T-helper 2 cell treated with Interferon-gamma antibody and Interleukin-4, amounts not matched to agents 5 μg/mL and 100 μg/mL, for 36 hours (primary cell): ENCODE measurements at places on chromosomes 6 and 20.

DNA sequence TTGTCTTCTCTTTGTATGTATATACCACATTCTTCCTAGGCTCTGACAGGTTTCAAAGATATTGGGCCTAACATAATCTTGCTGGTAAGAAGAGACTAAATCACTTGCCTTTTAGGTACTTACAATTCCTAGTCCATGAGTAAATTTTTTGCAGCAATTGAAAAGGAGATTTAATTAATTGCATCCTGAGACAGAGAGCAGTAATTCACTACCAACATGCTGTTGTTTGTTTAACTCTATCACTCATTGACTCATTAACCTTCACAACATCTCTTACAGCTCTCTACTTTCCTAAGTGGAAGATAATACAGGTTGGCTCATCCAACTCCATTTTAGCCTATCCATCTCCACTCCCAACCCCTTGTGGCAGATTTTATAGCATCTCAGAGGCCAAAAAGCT is 280.4 kb downstream of the ALDH8A1 start:
- no peaks in the 10 kb centered on the region for H3K27me3 ChIP-seq
- no peaks in the 10 kb centered on the region for H3K36me3 ChIP-seq
- no peak overlapping the region for H3K4me3 ChIP-seq
- H3K4me1 ChIP-seq: peaks cover 2% of the 10 kb centered on the region
- no peak for DNase-seq

- peaks cover 4% of the 10 kb centered on the region for H3K4me1 ChIP-seq
- no peak overlapping the region for H3K27ac ChIP-seq
- H3K4me3 ChIP-seq: no peak overlapping the region
- H3K36me3 ChIP-seq: no peaks in the 10 kb centered on the region
- DNase-seq: no peak
- H3K27me3 ChIP-seq: peaks cover 4% of the 10 kb centered on the region
Measured at GRCh38 chr20:10390709-10391108, 43.3 kb downstream of the MKKS start.

DNA sequence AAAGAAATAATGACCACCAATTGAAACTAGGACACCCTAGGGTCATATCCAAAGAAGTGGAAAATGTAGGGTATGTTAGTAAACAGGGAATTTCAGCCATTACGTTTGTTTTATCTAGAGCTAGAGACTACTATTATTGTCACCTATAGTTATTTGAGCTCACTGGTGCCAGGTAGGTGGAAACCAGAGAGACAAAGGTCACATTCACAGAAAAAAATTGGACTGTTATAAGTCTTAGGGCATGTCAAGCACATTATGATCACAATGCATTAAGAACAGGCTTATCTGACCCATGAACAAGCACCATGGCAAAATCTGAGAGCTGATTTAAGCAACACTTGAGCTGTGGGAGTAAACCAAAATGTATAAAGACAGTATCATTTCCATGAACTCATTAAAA is 530.1 kb upstream of the CITED2 start:
- no peak overlapping the region for H3K4me3 ChIP-seq
- no peaks in the 10 kb centered on the region for H3K4me1 ChIP-seq
- H3K36me3 ChIP-seq: no peaks in the 10 kb centered on the region
- no peak overlapping the region for H3K27ac ChIP-seq
- no peaks in the 10 kb centered on the region for H3K27me3 ChIP-seq

DNA sequence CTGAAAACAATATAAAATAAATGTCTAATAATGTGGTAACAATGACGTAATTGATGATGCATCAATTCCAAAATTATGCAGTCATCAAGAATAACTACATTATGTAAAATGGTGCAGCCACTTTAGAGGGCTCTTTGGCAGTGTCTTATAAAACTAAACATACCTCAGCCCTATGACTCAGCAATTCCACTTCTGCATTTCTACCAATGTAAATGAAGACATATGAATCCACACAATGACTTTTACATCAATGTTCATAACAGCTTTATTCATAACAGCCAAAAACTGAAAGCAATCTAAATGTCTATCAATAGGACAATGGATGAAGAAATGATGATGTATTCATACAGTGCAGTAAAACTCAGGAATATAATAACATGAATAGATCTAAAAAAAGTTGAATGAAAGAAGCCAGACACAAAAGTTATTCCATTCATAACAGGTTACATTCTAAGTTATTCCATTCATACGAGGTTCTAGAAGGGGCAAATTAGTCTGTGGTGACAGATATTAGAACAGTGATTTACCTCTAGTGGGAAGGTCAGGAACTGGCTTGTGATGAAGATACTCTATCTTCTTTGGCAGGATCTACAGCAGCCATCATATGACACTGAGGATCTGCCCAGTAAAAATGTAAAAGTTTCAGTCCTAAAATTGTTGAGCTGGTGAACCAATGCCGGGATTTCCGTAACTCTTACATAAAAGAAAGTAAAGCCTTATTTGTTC is 396.1 kb downstream of the PLCB1 start:
- H3K27me3 ChIP-seq: no peaks in the 10 kb centered on the region
- no peaks in the 10 kb centered on the region for H3K4me1 ChIP-seq
- H3K4me3 ChIP-seq: no peak overlapping the region
- no peak for DNase-seq
- no peak overlapping the region for H3K27ac ChIP-seq
- no peaks in the 10 kb centered on the region for H3K36me3 ChIP-seq

- no peaks in the 10 kb centered on the region for H3K4me1 ChIP-seq
- H3K27ac ChIP-seq: no peak overlapping the region
- DNase-seq: no peak
- H3K27me3 ChIP-seq: no peaks in the 10 kb centered on the region
Measured at GRCh38 chr6:168495636-168496035, 54.7 kb downstream of the SMOC2 start.

- no peak for DNase-seq
- H3K27ac ChIP-seq: no peak overlapping the region
- no peak overlapping the region for H3K4me3 ChIP-seq
Measured at GRCh38 chr20:48128436-48128835, 343.2 kb upstream of the SULF2 start.

GRCh38 chr6:87617405-87617804 is 27.5 kb downstream of the ORC3 start:
- H3K4me1 ChIP-seq: peaks cover 3% of the 10 kb centered on the region
- H3K27me3 ChIP-seq: no peaks in the 10 kb centered on the region
- H3K4me3 ChIP-seq: no peak overlapping the region
- no peak for DNase-seq
- no peak overlapping the region for H3K27ac ChIP-seq

DNA sequence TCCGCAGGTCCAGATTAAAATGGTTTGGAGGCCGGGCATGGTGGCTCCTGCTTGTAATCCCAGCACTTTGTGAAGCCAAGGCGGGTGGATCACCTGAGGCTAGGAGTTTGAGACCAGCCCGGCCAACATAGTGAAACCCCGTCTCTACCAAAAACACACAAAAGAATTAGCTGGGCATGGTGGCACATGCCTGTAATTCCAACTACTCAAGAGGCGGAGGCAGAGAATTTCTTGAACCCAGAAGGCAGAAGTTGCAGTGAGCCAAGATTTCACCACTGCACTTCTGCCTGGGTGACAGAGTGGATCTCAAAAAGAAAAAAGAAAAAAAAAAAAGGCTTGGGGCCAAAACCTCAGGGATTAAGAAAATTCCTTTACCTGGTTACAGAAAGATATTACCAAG is 30.5 kb downstream of the C6orf15 start:
- no peaks in the 10 kb centered on the region for H3K36me3 ChIP-seq
- no peak for DNase-seq
- no peak overlapping the region for H3K4me3 ChIP-seq
- H3K27ac ChIP-seq: no peak overlapping the region
- peaks cover 28% of the 10 kb centered on the region for H3K27me3 ChIP-seq

GRCh38 chr6:38192011-38192410 is 372.5 kb downstream of the ZFAND3 start:
- H3K27ac ChIP-seq: no peak overlapping the region
- no peaks in the 10 kb centered on the region for H3K27me3 ChIP-seq
- H3K4me3 ChIP-seq: no peak overlapping the region

- no peaks in the 10 kb centered on the region for H3K36me3 ChIP-seq
- no peak overlapping the region for H3K27ac ChIP-seq
- DNase-seq: no peak
Measured at GRCh38 chr6:72798196-72798595, 176.3 kb downstream of the KCNQ5 start.

DNA sequence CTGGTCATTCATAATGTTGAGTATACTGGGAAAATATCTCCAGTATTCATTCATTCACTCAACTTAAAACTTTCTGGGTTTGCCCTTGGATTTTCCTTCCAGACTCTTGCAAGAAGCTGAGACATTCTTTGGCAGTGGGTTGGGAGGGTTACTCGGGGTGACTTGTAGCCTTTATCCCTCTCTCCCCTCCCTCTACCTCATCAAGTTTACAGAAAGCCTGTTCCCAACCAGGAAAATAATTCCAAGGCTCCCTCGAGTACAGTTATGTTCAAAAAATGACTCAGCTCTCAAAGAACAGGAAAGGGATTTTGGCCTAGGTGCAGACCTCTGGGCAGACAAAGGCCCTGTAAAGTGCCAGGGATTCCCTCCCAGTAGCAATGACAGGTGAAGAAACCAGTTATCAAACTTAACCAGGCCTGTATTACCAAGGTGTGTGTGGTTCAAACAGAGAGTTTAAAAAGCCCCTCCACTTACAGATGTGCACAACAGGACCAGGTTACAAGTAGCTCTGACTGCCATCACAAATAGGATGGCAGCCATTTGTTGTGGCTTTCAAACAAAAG is 22.2 kb downstream of the FKBP1A start:
- H3K27me3 ChIP-seq: no peaks in the 10 kb centered on the region
- H3K36me3 ChIP-seq: peaks cover 64% of the 10 kb centered on the region
- no peak for DNase-seq
- no peak overlapping the region for H3K4me3 ChIP-seq
